ENCODE measurements at places on chromosomes 7 and 10.

DNA sequence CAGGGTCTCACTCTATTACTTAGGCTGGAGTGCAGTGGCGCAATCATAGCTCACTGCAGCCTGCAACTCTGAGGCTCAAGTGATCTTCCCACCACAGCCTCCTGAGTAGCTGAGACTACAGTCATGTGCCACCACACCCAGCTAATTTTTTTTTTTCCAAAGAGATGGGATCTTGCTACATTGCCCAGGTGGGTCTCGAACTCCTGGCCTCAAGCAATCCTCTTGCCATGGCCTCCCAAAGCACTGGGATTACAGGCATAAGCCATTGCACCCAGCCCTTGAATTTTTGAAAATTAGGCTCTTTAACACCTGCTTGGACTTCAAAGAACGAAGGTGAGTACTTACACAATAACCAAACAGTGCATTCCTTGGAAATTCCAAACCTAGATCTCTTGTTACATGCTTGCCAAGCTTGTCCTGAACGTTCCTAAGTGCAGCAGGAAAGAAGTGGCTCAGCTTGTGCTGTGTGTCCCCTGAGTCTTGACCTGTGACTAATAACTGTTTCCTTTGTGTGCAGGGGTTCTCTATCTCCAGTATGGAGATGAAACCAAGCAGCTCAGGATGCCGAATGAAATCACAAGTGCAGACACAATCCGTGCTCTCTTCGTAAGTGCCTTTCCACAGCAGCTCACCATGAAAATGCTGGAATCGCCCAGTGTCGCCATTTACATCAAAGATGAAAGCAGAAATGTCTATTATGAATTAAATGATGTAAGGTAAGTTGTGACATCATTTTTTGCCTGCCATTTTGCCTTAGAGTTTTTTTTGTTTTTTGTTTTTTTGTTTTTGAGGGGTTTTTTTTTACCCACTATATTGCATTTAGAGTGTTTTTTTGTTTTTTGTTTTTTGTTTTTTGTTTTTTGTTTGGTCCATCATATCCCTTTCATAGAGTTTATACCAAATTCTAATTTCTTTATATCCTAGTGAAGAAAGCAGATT, 223.8 kb downstream of the KIAA1217 start:
- no peaks in the 10 kb centered on the region for H3K27me3 ChIP-seq
- H3K4me1 ChIP-seq: no peaks in the 10 kb centered on the region
- H3K27ac ChIP-seq: no peak overlapping the region
- no peaks in the 10 kb centered on the region for H3K36me3 ChIP-seq

DNA sequence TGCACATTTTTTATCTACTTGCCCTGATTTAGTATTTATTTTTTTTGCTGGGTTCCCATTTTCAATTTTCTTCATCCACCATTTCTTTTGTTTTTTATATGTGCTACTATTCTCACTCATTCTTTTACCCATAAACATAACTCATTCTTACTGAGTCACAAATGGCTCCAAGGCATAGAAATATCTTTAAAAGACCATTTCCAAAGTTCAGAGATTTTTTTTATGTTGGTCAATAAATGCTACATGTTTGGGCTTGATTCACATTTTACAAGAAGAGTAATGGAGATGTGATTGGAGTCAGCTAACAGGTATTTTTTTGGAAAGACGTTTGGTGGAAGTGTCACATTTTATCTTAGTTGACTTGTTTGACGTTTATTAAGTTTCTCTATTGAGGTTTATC, 1303.2 kb upstream of the LRRTM3 start:
- no peak overlapping the region for H3K27ac ChIP-seq
- no peaks in the 10 kb centered on the region for H3K27me3 ChIP-seq
- DNase-seq: no peak
- H3K36me3 ChIP-seq: no peaks in the 10 kb centered on the region
- no peak overlapping the region for H3K4me3 ChIP-seq

GRCh38 chr7:76292213-76292573, 10.3 kb upstream of the HSPB1 start:
- H3K4me3 ChIP-seq: no peak overlapping the region
- H3K4me1 ChIP-seq: peaks cover 16% of the 10 kb centered on the region
- no peak overlapping the region for H3K27ac ChIP-seq
- H3K36me3 ChIP-seq: no peaks in the 10 kb centered on the region
- no peak for DNase-seq

GRCh38 chr7:79735012-79735411, 281.5 kb upstream of the MAGI2 start:
- no peak overlapping the region for H3K4me3 ChIP-seq
- no peaks in the 10 kb centered on the region for H3K4me1 ChIP-seq
- no peak overlapping the region for H3K27ac ChIP-seq
- no peaks in the 10 kb centered on the region for H3K36me3 ChIP-seq
- DNase-seq: no peak

GRCh38 chr7:93350338-93350737, 118.2 kb downstream of the VPS50 start:
- H3K27me3 ChIP-seq: no peaks in the 10 kb centered on the region
- H3K36me3 ChIP-seq: peaks cover 14% of the 10 kb centered on the region
- no peak overlapping the region for H3K4me3 ChIP-seq
- H3K27ac ChIP-seq: no peak overlapping the region

DNA sequence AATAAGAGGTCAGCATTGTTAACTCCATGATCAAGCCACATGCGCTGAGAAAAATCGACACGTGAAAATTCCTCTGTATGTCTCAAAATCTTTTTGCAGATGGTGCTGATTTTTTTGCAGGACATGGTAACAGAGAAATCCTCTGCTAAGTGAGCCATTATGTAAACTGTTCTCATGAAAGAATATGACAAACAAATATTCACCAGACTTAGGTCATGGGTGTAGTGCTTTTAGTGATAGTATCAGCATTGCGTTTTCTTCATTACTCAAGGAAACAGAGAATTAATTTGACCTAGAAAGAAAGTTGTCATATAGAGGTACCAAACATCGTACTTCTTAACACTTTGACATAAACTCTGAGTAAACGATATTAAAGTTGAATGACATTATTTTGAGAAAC, 34.7 kb downstream of the ADRB1 start:
- DNase-seq: no peak
- no peak overlapping the region for H3K27ac ChIP-seq
- no peak overlapping the region for H3K4me3 ChIP-seq
- peaks cover 11% of the 10 kb centered on the region for H3K4me1 ChIP-seq
- H3K36me3 ChIP-seq: no peaks in the 10 kb centered on the region

Data from B cell (primary cell).